ENCODE measurements at places on chromosomes 5 and 9. TPM values are rescaled to one million over a fixed set of nuclear protein-coding genes. Genes with fewer than 3 reads are reported as not detected.

Gene KIF27
- 2.7 TPM for total RNA-seq

Gene IL5
- total RNA-seq = not detected

Gene C6
- total RNA-seq = 0.16 TPM

Gene FOXD4L3
- total RNA-seq = not detected

Gene PCDHGB1
- total RNA-seq = 1.5 TPM

Gene C5orf58
- not detected for total RNA-seq

Gene FOXI1
- total RNA-seq = not detected

Gene MOB3B
- 0.16 TPM for total RNA-seq

Gene IQGAP2
- 2.1 TPM for total RNA-seq

Gene OR13C2
- total RNA-seq = not detected

Gene C9orf50
- under 0.01 TPM for total RNA-seq

Gene ADRA1B
- not detected for total RNA-seq

Gene HAVCR2
- 3.3 TPM for total RNA-seq

Gene IFNB1
- total RNA-seq = not detected
